ENCODE measurements at places on chromosomes 1 and 21.

- no peak for DNase-seq
Measured at GRCh38 chr1:231193710-231194340, 32.0 kb downstream of the TRIM67 start.

DNA sequence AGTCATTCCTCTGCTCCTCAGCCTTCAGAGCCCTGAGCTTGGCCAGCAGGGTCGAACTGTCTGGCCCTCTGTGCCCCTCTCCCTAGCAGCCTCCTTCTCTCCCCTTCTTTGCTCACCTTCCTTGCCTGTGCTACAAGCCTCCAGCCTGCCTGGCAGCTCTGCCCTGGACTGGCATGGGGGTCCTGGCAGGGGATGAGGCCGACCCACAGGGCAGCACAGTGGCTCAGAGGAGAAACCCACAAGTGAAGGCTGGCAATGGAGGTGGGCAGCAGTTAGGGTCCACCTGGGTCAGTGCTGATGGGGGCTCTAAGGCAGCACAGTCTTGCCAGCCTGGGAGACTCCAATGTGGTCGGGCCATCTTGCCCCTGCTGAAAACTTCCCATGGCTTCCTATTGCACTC is 274.2 kb downstream of the GRIK3 start:
- no peak for DNase-seq

DNA sequence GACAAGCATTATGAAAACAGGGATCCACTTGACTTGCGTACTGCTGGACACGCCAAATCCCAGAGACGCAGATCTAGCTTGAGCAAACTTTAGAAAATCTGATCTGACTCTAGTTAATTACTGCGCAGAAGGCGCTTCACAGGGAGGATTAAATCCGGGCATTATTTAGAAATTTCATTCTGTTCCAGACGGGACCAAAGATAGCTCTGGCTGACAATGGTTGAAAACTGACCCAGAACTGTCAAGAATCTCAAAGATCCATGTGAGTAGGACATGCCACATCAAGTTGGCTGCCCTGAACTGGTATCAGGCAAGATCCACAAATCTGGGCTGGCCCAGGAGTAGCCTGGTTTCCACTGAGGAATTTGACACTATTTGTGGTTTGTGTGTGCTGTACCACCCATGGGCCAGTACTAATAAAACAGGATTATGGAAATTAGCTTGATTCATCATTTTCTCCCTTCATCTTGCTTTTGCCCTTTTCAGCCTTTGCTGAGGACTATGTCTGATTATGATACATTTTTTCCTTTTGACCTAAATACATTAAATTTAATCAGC is 171.0 kb downstream of the VAV3 start:
- DNase-seq: no peak

GRCh38 chr1:207578796-207579435 is 66.0 kb upstream of the CR1L start:
- DNase-seq: no peak

DNA sequence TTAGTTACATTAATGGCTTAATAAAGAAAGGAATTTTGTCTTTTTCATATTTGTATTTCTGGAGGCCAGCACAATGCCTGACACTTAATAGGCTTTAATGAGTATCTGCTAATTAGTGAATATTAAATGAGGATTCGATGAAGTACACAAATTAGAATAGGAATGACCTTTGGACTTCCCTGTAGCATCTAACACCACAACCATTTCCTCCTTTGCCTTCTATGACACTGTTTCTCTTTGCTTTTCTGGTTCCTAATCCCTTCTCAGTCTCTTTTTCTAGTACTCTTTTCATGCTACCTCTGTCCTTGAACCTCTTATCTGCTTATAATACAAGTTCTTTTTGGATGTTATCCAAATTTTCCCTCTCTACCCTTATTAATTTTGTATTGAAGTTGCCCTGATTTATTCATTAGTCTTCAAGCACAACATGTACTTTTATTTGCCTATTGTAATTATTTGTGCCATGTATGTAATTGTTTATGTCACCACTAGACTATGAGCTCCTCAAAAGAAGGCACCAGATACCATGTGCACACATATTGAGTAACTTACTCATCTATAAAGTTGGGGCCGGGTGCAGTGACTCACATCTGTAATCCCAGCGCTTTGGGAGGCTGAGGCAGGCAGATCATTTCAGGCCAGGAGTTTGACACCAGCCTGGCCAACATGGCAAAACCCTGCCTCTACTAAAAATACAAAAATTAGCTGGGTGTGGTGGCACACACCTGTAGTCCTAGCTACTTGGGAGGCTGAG is 23.8 kb downstream of the RPS27 start:
- no peak for DNase-seq

DNA sequence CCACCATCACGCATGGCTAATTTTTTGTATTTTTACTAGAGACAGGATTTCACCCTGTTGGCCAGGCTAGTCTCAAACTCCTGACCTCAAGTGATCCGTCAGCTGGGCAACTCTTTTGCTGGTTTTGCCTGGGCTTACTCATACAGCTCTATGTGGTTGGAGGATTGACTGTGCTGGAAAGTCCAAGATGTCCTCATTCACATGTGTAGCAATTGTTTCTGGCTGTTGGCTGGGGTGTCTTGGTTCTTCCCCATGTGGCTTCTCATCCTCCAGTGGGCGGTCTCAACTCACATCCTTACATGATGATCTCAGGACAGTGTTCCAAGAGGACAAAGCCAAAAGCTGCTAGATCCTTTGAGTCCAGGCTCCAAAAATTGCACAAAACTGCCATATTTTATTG is 53.3 kb downstream of the TEX35 start:
- no peak for DNase-seq

DNA sequence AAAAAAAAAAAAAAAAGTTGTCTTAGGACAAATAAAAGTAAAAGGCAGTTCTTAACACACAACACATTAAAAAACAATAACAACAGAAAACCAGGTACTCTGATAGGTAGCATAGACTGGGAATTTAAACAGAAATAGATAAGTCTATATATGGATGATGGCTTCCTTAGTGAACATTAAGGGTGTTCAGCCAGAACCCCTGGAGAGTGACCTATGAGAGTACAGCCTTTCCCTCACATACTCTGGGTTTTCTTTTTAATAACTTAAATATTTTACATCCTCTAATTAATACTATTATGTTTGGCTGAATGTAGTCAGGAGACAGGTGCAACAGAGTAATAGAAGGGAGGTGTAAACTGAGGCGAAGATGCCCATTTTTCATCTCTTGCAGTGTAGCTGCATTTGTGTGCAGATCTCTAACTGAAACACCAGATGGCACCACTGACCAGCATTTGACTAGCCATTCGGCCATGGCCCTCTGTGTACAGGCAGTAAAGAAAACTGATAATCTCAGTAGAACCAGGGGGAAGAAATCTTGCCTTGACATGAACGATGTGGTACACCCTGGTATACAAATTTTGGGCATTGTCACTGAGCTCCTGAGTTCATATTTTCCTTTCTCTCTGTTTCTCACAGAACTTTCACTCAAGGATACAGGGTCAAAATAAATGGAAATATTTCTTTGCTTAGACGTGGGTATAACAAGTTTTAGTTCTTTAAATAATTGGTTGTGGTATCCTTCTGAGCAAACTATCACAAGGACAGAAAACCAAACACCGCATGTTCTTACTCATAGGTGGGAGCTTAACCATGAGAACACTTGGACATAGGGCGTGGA is 7.6 kb downstream of the TTF2 start:
- no peak for DNase-seq

- no peak for DNase-seq
Measured at GRCh38 chr1:61491497-61491896, 233.4 kb downstream of the TM2D1 start.

DNA sequence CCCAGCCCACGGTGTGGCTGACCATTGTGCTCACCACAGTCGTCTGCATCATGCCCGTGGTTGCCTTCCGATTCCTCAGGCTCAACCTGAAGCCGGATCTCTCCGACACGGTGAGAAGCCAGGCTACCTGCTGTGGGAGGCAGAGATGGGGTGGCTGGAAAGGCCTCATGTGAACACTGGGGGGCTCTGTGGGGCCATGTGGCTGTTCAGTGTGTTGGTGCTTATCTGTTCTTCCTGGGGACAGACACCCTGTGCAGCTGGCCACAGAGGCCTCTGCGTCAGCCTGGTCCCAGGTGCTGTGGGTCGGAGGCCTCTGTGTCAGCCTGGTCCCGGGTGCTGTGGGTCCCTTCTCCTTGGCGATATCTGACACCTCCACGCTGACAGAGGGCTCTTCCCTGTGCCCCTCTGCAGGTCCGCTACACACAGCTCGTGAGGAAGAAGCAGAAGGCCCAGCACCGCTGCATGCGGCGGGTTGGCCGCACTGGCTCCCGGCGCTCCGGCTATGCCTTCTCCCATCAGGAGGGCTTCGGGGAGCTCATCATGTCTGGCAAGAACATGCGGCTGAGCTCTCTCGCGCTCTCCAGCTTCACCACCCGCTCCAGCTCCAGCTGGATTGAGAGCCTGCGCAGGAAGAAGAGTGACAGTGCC is 23.2 kb downstream of the ATP8B2 start:
- DNase-seq: no peak

DNA sequence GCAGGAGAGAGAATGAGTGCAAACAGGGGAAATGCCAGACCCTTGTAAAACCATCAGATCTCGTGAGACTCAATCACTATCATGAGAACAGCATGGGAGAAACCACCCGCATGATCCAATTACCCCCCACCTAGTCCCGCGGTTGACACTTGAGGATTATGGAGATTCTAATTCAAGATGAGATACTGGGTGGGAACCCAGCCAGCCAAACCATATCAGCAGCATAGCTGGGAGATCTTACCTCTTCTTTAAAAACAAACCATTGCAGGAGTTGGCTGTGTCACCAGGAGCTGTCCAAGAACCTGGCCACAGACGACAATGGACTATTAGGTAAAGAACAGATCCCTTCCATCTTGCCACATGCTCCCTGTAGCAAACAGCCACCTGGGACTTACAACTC is 422.7 kb downstream of the MATN1 start:
- no peak for DNase-seq

- no peak for DNase-seq
Measured at GRCh38 chr1:180935326-180936109, 22.8 kb downstream of the KIAA1614 start.

DNA sequence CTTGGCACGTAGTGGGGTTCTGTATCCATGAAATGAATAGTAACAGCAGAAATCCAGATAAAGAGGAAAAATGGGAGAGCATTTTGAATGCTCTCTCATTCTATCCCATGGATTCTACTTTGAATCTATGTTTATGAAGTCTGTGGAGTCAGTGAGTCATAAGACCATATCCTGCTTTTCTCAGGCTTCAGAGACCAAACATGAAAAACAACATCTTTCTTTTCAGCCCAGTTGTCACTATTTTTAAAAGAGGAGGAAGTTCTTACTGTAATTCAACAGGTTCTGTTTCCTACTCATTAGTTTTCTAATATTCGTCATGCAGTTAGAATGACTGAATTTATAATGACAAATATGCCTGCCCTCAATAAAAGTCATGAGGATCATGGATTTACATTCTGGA is 39.4 kb upstream of the CD55 start:
- DNase-seq: no peak

GRCh38 chr1:2384941-2385481 is 6.3 kb downstream of the MORN1 start:
- no peak for DNase-seq
